ENCODE measurements at places on chromosomes 6 and 20.

DNA sequence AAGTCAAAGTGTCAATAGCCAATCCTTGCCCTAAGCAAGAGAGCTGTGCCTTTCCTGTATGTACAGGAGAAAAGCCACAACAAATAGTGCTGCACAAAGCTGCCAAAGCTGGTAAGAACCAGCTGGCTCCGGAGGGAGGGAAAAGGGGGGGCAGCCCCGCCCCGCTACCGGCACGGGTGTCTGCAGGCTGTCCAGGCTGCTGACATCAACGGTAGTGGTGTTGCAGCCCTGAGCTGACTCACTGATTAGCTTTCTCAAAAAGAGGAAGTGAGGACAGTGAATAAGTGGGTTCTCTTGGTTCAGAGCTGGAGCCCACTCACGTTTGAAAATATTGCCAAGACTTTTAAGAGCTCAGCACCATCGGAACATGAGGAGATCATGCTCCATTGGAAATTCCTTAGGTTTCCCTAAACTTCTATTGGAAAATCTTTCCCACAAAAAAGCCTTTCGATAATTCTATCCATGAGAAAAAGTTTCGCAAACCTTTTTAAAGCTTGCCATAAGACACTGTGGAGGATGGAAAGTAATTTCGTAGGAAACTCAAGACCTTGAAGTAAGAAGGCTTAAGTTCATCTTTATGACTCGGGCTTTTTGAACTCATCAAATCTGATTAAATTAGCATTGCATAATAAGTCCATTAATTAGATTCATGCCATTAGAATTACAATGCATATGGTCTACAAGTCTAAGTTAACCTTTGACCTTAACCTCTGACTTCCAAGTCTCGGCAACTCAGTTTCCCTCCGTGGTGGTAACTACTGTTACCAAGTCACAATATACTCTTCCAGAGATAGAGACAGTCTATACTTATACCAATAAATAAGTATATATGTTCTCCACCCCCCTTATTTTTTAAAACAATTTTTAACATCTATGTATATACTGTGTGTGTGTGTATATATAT is 67.0 kb downstream of the TNFRSF21 start:
- DNase-seq: peak; percentile 46

GRCh38 chr6:74277777-74278186 is 581.8 kb downstream of the CD109 start:
- no peak for DNase-seq

DNA sequence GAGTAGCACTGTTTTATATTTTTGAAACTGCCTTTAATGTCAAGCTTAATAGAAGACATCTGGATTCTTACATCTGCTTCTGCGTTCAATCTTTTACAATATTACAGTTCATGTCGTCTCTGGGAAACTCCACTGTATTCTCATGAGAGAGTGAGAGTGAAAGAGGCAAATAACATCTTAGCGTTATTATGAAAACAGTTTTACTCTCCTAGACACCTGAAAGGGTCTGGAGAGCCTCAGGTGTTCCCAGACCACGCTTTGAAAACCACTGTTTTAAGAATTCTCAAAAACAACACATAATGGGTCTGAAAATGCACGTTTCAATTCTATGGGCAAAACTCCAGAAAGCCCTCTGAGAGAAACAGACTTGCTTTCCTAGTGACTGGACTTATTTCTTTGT is 63.3 kb downstream of the ARHGAP18 start:
- DNase-seq: no peak

DNA sequence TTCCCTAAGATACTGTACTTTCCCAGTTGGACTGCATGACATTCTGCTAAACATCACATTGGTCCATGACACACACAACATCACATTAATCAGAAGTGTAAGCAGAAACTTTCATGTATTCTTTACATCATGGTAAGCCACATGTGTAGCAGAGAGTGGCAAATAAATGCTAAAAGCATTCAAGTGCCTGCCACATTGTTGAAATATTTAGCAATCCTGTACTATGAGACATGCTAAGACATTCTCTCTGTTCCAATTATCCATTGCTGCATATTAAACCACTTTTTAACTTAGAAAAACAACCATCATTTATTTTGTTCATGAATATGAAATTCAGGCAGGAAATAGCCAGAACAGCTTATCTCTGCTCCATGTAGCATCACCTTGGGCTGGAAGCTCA is 207.7 kb upstream of the GJE1 start:
- no peak for DNase-seq

- no peak for DNase-seq
Observed at GRCh38 chr20:32681175-32682084, 7.7 kb upstream of the C20orf203 start.

DNA sequence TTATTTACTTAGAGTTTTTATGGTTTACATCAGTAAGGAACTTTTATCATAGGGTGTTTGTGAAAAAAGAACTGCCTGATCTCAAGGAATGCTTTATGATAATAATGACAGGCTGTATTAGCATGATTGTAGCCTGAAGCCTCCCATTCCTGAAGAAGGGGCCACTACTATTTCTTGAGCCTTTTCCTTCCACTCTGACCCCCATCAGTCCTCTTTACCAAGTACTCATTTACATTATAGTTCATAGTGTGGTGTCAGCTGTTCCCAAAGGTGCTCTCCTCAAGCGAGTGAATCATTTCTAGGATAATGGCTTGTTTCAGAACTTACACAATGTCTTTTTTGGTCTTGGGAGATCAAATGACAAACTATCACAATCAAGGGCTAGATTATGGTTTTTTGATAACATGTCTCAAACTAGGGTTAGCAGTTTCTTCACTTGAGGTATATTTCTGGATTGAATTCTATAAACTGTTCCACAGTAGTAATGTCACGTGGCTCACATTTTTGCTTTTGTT is 283.6 kb downstream of the CDKAL1 start:
- DNase-seq: no peak

- no peak for DNase-seq
Observed at GRCh38 chr6:21823371-21823770, 229.8 kb downstream of the SOX4 start.

DNA sequence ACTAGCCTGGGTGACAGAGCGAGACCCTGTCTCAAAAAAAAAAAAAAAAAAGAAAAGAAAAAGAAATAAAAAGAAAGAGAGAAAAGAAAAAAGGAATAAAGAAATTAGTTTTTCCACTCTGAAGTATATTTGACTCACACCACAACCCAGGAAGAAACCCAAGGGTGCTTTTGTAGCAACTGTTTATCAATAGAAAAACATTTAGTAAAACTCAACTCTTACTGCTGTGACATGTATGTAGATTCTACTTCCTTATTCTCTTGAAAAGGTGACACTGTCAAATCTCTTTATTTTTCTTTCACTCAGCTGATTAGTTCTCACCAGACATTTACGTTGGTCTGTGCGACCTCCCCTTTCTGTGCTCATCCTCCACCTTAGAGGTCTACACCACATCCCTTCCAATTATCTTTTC is 99.9 kb upstream of the SHLD1 start:
- no peak for DNase-seq

DNA sequence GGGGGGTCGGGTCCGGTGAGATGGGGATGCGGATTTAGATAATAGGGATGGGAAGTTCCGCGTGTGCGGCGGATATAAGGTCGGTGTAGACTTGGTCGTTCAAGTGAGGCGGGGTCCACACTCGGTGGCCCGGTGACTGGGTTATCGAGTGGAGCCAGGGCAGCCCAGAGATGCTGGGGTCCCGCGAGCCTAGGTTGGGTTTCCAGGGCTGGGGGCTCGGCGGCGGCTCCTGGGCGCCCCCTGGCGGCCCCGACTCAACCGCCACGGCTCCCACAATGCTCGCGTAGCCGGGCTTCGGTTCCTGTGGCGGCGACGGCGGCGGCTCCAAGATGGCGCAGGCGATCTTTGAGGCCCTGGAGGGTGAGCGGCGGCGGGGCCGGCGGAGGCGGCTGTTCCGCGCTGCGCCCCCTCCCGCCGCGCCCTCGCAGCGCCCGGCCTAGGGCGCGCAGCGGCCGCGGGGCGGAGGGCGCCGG is at the start of gene ZNF341:
Gene ZNF341 (plus strand): TSS at position 304 of the 473 bp plus-strand sequence. CDS start 26 bp downstream, at position 330.
- peak; percentile 90 for DNase-seq

- peak; percentile 56 for DNase-seq
Observed at GRCh38 chr20:51306521-51307358, 235.8 kb downstream of the NFATC2 start.

GRCh38 chr6:88890860-88891845 is 72.3 kb downstream of the RNGTT start:
- no peak for DNase-seq

DNA sequence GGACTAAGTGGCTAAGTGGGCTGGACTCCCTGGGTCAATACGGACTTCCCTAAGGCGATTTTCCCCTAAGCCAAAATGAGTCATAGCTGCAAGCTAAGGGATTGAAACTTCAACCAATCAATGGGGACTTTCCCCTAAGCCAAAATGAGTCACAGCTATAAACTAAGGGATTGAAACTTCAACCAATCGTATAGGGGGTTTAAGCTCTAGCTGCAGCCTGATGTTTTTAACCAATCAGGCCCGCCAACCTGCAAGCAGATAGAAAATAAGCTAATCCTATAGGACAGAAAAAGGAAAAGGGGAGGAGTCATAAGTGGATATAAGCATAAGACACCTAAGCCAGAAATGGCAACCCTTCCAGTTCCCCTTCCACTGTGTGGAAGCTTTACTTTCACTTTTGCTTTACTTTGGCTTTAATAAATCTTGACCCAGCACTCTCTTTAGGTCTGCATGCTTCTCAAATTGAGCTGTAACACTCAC is 655.0 kb upstream of the HS3ST5 start:
- peak; percentile 6 for DNase-seq

DNA sequence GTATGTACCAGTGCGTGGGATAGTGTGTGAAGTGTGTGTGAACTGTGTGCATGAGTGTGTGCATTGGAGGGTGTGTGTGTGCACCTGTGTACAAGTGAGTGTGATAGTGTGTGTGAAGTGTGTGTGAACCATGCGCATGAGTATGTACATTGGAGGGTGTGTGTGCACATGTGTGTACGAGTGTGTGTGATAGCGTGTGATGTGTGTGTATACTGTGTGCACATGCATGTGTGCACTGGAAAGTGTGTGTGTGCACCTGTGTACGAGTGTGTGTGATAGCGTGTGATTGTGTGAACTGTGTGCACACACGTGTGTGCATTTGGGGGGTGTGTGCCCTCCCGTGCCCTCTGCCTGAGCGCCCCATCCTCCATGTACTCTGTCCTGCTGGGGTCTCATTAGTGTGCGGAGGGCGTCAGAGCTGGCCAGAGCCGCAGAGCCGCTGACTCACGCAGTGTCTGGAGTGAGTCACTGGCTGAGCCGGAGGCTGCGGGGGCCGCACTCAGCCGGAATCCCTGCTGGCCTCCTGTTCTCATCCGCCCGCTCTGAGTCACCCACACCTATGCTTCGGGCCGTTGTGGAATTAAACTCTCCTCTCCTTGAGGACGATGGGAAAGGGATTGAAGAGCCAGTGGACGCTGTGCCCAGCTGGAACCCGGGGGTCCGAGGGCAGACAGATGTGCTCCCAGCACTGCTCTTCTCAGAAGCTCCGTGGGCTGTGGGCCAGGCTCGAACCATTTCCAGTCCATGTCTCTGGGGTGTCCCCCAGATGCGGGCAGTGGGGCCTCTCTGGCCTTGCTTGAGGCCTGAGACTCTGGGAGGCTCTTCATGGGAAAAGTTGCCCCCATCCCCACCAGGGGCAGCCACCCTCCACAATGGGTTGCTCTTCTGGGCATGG is 27.3 kb upstream of the STX16 start:
- DNase-seq: no peak

DNA sequence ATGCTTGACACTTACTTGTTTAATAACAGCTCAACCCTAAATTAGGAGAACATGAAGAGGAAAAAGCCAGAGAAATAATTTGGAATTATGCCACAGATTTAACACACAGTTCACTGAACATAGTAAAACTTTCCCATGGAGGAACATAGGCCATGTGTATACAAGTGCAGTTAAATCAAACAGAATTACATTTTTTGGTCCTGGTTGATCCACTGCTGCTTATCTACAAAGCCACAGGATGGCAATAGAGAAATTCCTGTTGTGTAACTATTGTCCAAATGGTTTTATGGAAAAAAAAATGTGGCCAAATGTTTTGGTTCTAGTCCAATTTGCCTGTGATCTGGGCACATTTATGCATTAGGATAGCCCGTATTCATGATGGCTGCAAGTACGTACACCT is 136.8 kb downstream of the ALDH8A1 start:
- no peak for DNase-seq

DNA sequence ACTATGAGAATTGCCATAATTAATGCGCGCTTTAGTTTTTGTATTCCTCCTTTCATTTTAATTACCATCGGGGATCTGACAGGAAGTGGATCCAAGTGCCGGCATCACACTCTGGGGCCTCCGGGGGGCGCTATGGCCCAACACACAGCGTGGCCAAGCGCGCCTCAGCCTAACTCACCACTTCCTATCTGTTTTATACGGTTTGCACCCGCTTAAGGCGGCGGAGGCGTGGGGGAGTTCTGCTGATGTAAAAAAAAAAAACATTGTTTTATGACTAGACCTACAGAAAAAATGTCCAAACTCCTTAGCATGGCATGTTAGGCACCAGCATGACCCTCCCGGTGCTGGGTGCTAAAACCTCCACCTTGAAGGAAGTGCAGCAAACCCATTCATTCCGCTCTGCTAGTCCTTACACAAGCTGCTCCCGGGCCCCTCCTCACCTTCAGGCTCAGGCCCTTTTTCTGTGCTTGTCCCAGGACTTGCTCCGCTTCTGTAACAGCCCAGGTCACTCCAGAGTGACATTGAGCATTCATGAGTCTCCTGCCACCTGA is 4.5 kb upstream of the EBF4 start:
- peak; percentile 74 for DNase-seq

- no peak for DNase-seq
Observed at GRCh38 chr6:139137706-139138105, 2.8 kb downstream of the HECA start.

DNA sequence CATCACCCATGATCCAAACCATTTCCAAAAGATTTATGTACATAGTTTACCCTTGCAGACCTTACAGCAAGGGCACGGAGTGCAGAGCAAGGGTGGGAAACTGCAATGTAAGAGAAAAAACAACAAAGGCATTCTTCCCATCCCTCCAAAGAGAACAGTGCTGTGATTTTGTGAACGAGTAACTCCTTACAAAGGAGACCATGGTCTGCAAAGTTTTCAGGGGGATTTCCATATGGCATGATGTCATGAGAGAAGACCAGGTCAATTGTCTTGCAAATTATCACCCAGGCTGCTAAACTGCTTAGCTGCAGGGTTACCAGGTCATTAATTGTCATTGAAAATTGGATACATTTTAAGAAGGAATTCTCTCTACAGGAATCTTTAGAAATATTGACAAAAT is 58.3 kb downstream of the LAMP5 start:
- DNase-seq: no peak

DNA sequence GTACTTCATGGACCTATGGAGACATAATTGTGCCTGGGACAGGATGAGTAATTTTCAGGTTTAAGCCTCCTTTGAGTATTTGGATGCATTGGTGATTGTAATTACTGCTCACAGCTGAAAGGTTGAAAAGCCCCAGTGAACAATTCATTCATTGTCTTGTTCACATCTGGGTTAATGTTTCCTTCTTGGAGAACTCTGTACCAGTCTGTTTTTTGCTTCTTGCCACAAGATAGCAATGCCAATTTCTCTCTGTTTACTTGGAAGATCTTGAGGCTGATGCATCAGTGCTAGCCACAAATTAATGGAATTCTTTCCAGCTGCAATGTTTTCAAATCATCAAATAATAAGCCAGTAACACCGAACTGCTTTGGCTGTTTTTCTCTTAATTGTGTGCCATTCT is 207.8 kb downstream of the BMP2 start:
- no peak for DNase-seq

- no peak for DNase-seq
Observed at GRCh38 chr20:1336699-1337367, 7.9 kb upstream of the SDCBP2 start.

- no peak for DNase-seq
Observed at GRCh38 chr6:50778696-50779095, 40.0 kb upstream of the TFAP2B start.

- no peak for DNase-seq
Observed at GRCh38 chr6:153032255-153032882, 29.9 kb upstream of the MTRF1L start.
